KBM-7 (cell line): ENCODE measurements at places on chromosomes 4 and X.
A peak's percentile ranks its signal among the peaks of the same experiment; 100 is the strongest.

DNA sequence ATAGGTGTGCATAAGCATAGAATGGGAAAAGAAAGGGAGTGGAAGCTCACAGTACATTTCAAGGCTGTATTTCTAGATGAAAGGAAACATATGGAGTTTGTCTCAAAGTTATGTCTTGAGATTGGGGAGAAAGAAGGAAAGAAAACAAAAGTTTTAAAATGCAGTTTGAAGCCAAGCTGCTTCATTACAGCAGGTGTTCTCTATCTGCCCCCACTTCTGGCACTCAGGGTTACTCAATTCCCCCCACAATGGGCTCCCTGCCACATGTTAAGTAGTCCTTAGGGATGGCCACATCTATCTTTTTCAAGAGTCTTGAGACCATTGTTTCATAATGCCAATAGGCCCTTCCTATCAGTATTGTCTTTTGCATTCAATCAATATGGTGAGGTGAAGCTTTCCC lies 367.4 kb upstream of the ANXA10 start:
- no peak for DNase-seq

DNA sequence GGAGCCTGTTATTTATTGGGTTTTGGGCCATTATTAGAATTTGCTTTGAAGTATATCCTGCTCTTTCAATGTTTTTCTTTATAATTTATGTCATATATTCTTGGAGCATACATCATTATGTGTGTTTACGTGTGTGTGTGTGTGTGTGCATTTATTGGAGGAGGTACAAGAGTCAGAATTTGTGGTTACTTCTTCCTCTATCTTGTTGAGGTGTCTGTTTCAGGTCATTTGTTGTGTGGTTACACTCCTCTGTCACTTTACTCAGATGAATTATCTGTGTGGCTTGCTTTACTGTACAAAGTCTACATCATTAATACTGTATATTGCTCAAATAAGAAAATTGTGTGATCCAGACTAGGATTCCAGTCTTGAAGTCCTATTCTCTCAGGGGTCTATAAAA lies 1957.4 kb upstream of the TENM3 start:
- DNase-seq: no peak

- no peak for DNase-seq
These were observed 38.9 kb downstream of the IGFBP7 start for GRCh38 chr4:57071326-57071725.

GRCh38 chr4:182139491-182139890 lies 103.7 kb upstream of the TENM3 start:
- no peak for DNase-seq

GRCh38 chrX:123408821-123409737 lies 225.0 kb downstream of the GRIA3 start:
- no peak for DNase-seq

DNA sequence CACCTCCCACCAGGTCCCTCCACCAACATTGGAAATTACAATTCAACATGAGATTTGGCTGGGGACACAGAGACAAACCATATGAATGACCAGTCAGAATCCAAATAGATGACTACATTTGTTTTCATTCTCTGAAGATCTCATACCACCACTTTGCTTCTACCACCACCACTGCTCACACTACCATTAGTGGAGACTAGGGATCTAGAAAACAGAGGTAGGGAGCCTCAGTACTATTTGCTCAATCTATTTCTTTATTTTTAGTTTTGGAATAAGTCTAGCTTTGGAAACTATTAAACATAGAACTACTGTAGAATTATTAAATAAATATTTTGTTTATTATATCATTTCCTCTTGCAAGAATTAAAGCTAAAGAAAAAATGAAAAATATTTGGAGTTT lies 727.9 kb downstream of the CCSER1 start:
- no peak for DNase-seq

DNA sequence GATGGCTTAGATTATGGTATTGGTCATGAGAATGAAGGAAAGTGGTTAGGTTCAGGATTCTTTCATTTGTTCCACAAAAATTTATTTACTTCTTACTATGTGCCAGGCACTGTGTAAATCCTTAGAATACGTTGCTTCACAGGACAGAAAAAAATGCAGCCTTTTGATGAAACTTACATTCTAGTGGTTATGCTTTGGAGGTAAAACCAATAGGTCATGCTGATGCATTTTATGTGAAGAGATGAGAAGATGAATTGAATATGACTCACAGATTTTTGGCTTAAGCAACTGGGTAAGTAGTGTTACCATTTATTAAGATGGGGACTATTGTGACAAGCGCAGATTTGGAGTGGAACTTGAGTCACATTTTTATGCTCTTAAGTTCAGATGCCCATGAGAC lies 165.3 kb downstream of the GLRA2 start:
- DNase-seq: no peak

- no peak for DNase-seq
These were observed 183.7 kb downstream of the NSUN7 start for GRCh38 chr4:40933272-40934053.

- DNase-seq: no peak
These were observed 9.9 kb upstream of the MID1 start for GRCh38 chrX:10630320-10630719.

GRCh38 chr4:182724414-182724813 lies 192.8 kb downstream of the DCTD start:
- no peak for DNase-seq

- DNase-seq: no peak
These were observed 172.4 kb downstream of the PRDM5 start for GRCh38 chr4:120750152-120750525.

- no peak for DNase-seq
These were observed 29.0 kb downstream of the NOP14 start for GRCh38 chr4:2934077-2934812.

- peak; percentile 81 for DNase-seq
These were observed 61.0 kb downstream of the HPRT1 start for GRCh38 chrX:134520860-134521390.

DNA sequence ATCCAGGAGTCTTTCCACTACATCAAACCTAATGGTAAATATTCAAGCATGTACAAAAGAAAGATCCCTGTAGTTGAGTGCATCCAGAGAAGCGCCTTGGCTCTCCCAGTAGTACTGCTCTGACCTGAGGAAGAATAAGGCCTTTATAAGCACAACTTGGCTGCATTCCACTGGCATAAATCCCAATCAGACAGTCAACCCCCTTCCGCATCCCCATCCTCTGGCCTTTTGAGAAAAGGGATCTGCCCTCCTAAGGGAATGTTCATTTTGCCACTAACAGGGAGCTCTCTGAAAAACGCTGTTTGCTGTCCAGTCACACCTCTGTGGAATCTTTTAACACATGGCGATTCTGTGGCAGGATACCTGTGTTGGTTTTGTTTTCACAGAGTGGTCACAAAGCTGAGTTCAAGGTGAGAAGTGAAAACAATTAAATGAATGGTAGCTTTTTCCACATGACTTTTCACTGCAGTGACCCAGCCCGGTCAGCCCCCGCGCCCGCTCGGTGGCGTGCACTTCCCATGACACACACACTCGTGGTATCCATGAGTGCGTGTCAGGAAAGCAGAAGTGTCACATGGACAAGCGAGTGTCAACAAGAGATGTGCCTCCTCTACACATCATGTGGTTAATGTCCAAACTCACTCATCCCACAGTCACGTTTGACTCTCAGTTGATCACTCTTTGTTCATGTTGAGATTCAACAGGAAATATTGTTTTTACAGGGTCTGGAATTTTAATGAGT lies 112.2 kb upstream of the ENPP6 start:
- no peak for DNase-seq

DNA sequence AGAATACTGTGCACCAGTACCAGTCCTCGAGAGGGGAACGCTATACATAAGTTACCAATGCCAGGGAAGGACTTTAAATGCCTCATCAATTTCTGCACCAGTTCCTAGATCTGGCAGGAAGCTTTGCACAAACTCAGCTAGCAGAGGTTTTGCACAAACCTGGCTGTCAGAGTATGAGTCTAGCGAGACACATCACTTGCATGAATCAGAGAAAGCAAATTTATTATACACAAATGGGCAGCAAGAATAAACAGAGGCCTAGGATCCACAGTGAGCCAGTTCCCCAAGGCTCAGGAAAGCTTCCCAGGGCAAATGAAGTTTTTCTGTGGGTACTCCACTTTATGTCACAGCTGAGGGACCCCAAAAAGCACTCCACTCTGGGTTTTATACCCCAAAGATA lies 523.5 kb downstream of the CFAP47 start:
- DNase-seq: no peak

DNA sequence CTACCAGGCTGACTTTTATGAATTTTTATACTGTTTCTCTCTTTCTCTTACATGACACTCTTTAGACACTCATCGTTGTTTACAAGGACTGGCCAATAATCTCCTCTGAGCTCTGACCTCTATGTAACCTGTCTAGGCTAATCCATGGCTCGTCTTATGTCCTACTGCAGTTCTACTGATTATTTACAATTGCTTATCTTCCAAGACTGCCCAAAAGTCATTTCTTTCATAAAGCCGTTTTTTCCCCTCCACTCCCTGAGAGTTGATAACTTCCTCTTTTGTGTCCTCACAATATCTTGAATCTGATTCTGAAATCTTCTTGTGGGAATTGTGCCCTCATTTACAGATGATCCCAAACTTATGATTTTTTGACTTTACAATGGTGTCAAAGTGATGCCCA lies 18.3 kb upstream of the SNCA start:
- DNase-seq: peak; percentile 16

DNA sequence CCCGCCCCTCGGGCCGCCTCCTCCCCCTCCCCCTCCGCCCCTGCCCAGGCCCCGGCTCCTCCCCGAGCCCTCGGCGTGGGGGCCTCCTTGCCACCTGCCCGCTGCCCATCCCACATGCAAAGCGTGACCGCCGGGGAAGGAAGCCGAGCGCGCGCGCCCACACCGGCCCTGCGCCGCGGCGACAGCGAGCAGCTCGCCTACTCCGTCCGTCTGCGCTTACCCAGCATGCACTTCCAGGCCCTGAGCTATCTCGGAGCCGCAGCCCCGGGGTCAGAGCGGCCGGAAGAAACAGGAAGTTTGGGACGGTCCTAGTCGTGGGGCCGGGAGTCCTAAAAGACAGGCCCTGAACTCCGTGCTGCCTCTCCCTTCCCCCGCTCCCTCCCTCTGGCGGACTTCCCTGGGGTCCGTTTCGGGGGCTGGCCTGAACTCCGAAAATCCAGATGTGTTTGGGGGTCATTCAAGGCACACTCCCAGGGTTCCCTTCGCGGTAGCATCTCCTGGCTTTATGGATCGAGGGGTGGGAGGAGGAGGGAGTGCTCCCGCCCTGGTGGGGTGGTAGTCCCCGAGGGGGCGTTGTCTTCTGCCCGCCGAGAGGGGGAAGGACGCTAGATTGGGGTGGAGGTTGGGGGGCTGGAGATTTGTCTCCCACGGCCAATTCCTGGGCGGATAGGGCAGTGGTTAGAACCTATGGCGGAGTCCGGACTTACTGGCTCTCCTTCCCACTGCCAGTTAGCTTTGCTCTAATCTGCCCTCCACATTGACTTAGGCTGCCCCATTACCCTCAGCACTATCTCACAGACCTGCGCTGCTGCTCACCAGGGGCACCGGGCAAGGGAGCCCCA lies 25.0 kb upstream of the BCORL1 start:
- peak; percentile 97 for DNase-seq

DNA sequence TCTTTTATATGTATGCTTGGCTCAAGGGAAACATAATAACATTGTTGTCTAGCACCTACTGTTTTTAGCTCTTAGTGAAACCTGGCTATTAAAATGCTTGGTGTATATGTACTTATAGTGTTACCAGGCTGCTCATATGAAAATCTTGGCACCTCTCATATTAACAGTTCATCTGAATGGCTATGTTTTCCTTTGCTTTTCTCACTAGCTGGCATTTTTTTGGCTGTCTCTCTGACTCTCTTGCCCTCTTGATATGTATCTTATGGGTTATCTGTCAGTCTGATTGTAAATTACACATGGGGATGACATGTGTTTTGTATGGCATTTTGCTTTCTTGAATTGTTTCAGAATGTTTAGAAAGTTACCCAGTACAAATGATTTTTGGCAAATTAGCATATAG lies 158.0 kb downstream of the ARHGAP24 start:
- no peak for DNase-seq

- DNase-seq: no peak
These were observed 159.6 kb upstream of the PJA1 start for GRCh38 chrX:69324851-69325250.

DNA sequence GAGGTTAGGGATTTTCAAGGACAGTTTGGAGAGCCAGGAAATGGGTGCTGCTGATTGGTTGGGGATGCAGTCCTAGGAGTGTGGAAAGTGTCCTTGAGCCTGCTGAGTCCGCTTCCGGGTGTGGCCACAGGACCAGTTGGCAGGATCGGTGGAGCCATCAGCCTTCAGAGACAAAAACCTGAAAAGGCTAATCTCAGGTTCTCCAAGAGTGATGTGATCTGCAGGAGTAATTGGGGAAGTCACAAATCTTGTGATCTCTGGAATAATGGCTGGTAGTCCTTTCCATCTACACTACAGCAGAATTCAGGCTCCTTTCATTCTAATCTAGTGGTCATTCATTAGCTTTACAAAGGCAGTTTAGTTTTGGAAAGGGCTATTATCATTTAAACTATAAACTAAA lies 55.9 kb upstream of the BMP2K start:
- DNase-seq: no peak

GRCh38 chr4:182831376-182831775 lies 85.8 kb downstream of the DCTD start:
- DNase-seq: no peak

GRCh38 chr4:83473966-83474365 lies 10.9 kb downstream of the ABRAXAS1 start:
- DNase-seq: no peak

DNA sequence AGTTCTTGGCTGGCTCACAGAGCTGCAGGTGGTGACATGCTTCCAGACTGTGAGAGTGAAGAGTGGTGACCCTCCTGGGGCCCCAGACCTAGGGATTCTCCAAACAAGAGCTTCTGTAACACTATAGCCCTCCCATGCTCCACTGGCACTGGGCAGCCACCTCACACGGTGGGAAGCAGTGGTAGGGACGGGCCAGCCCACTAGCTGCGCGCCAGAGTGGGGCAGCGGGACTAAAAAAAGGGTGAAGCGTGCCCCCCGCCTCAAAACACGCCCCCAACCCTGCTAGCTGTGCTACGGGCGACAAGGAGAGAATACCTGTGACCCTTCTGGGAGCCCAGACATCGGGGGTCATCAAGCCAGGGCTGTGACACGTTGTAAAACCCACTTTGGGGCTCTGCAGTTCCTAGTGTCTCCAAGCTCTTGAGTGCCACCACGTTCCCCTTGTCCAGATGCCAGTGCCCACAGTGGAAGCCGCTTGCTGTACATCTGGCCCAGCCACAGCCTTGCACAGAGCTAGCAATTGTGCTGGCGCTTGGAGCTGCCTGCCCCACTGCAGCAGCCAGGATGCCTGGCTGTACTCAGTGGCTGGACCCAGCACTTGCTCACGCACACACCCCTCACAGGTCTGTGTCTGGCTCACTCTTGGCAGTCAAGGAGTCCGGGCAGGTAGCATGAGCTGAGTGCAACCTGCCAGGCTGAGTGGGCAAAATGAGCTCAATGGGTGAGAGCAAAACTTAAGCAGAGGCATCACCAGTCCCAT lies 100.0 kb downstream of the DCAF12L2 start:
- no peak for DNase-seq
